ENCODE measurements at places on chromosomes 6 and 20. TPM values are rescaled to one million over a fixed set of nuclear protein-coding genes. Genes with fewer than 3 reads are reported as not detected.

DNA sequence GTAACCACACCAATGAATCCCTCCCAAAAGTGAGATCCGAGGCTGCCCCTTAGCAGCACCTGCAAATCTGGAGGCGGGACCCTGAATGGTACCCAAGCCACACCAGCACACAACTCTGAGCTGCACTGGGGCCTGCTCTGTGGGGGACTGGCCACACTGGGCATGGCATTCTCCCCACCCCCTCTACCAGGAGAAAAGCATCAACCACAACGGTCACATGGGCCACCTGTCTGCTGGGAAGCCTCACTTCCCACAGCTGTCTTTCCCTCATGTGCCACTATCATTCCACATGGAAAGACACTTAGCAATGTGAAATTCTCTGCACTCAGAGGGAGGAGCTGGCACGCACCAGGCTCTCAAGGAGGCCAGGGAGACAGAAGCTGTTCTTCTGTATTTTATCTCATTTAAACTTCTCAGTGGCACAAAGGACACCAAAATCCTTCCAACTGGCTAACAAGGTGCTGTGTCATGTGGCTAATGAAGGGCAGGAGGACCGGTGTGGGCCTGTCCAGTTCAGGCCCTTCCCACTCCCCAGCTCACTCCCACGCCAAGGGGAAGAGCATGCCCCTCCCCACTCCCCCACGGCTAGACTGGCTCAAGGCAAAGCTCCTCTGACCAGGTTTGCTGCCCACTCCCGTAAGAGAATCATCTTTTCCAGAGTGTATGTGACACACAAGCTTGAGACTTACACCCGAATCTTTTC, 19.0 kb downstream of the YTHDF1 start:
- no peak overlapping the region for H3K27ac ChIP-seq
- no peaks in the 10 kb centered on the region for H3K4me1 ChIP-seq
- H3K4me3 ChIP-seq = no peak overlapping the region
- DNase-seq = no peak
- no peaks in the 10 kb centered on the region for H3K27me3 ChIP-seq

The SCGN gene
- not detected for total RNA-seq

- no peak overlapping the region for H3K4me3 ChIP-seq
- H3K27me3 ChIP-seq = no peaks in the 10 kb centered on the region
- H3K36me3 ChIP-seq = no peaks in the 10 kb centered on the region
These were observed 292.6 kb upstream of the MARCKS start for GRCh38 chr6:113564371-113565171.

The PRKN gene
- 1.9 TPM for total RNA-seq

DNA sequence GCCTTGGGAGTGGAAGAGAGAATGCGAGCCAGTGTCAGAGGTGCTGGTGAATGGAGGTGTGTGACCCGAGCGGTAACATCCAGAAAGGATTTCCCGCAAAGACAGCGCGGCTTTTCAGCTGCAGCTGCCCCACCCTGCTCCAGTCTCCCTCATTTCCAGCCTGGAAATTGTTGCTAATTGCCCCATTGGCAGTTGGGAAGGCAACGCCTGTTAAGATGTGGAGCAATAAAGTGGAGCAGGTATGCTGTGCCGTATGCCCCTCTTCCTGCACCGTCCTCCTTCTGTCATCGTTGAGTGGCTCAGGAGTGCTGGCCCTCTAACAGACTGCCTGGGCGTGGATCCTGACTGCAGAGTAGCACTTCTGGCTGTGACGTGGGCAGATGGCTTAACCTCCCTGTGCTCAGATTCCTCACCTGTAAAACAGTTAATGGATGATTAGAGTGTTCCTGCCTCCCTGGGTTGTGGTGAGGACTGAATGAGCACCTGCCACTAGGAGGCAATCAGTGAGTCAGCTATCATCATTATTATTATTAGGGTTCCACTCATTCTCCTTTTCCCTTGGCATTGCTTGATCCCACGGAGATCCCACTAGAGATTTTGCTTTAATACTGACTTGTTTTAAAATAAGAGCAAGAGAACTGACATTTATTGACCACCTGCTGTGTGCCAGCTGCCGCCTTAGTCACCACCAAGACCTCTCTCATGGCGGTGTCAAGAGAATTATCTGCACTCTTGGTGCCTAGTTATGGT, 11.7 kb downstream of the ARFGEF2 start:
- H3K27me3 ChIP-seq = no peaks in the 10 kb centered on the region
- no peaks in the 10 kb centered on the region for H3K4me1 ChIP-seq
- no peak for DNase-seq
- no peak overlapping the region for H3K4me3 ChIP-seq
- no peak overlapping the region for H3K27ac ChIP-seq

- no peak for DNase-seq
- H3K27ac ChIP-seq = no peak overlapping the region
- H3K27me3 ChIP-seq = no peaks in the 10 kb centered on the region
- H3K4me3 ChIP-seq = no peak overlapping the region
- peaks cover 59% of the 10 kb centered on the region for H3K36me3 ChIP-seq
These were observed 6.9 kb downstream of the HLA-DPB1 start for GRCh38 chr6:33082702-33083101.

The OGFRL1 gene
- total RNA-seq = 22.9 TPM

DNA sequence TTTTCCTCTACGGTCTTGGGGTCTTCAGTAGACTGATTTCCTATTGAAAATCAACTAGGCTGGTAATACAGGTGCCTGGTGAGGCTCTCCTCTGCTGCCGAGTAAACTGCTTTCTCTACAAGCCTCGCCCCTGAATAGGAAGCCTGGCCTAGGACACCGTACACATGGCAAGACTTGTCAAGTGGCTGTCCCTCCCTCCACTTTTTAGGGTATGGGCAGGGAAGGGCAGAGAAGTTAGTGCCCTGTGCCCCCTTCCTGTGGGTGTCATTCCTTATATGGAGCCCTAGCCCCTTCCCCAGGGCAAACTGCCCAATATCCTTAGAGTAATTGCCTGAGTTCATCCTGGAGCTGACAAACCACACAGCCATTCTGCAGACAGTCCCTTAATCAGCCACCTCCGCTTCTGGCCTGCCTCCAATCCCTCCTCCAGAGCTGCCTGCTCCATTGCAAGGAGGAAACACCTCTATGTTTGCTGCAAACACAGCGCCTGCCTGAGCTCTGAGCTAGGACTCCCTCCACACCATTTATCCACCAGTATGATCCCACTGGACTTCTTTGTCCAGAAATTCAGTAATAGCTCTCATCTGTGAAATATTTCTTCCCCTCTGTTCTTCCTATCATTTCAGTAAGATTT, 93.1 kb downstream of the CHD6 start:
- DNase-seq = no peak
- H3K27me3 ChIP-seq = no peaks in the 10 kb centered on the region
- peaks cover 7% of the 10 kb centered on the region for H3K4me1 ChIP-seq

The C6orf52 gene
- 0.58 TPM for total RNA-seq

- H3K4me3 ChIP-seq = no peak overlapping the region
- H3K27me3 ChIP-seq = no peaks in the 10 kb centered on the region
- H3K4me1 ChIP-seq = no peaks in the 10 kb centered on the region
- no peak overlapping the region for H3K27ac ChIP-seq
- no peaks in the 10 kb centered on the region for H3K36me3 ChIP-seq
These were observed 1179.6 kb downstream of the HACE1 start for GRCh38 chr6:103680116-103680515.

DNA sequence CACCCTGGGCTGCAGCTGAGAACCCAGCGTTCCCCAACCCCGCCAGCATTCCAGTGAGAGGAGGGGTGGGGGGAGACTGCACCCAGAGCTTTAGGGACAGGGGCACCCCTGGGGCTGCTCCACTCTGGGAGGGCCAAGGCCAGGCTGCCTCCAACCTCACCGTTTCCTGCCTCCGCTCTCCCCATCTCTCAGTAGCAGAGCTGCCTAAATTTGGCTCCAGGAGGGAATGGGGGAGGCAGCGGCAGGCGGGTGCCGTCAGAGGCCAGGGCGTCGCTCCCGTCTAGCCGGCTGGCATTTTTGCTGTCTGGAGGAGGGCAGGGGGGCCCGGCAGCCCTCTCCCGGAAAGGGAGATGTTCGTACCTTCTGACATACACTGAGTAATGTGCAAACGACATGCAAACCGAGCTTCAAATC, 46.6 kb downstream of the NOL4L start:
- H3K27me3 ChIP-seq = no peaks in the 10 kb centered on the region
- H3K36me3 ChIP-seq = no peaks in the 10 kb centered on the region
- peak; percentile 41 for DNase-seq
- H3K27ac ChIP-seq = peak overlapping the region; percentile 90
- peaks cover 92% of the 10 kb centered on the region for H3K4me1 ChIP-seq
- peak overlapping the region; percentile 14 for H3K4me3 ChIP-seq

DNA sequence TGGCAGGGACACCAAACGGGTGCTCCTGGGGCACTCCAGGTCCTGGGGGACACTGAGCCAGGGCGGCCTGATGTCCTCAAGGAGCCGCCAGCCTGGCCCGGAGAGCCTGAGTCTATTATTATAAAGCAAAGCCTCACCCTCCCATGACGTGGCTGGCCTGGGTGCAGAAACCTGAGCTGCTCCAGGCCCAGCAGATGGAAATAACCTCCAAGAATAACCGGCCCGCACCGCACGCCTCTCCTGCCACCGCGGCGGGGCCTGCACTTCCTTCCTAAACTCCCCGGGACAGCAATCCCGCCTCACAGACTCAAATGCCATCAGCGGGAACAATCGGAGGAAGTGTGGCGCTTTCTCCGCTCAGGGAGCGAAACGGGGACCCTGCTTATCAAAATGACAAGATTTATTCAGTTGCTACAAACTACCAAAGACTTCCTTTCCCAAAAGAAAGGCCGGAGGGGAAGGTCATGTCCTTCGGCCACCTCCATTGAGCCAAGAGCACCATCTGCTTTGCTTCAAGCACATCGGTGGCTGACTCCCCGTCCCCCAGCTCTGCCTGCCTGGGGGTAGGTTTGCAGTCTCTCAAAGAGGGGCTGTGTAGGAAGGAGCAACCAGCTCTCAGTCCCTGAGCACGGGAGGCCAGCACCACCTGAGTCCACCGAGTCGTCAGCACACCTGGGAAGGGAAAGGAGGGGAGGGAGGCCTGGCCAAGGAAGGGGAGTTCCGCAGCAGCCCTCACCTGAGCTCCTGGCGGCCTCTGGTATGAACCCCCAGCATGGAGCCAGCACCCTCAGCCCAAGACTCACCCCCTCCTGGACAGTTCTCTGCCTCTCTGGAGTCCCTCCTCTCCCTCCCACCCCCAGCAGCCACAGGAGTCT, 78.6 kb upstream of the QKI start:
- H3K27ac ChIP-seq = no peak overlapping the region
- no peaks in the 10 kb centered on the region for H3K4me1 ChIP-seq
- no peaks in the 10 kb centered on the region for H3K27me3 ChIP-seq
- H3K4me3 ChIP-seq = no peak overlapping the region
- DNase-seq = no peak
- no peaks in the 10 kb centered on the region for H3K36me3 ChIP-seq

DNA sequence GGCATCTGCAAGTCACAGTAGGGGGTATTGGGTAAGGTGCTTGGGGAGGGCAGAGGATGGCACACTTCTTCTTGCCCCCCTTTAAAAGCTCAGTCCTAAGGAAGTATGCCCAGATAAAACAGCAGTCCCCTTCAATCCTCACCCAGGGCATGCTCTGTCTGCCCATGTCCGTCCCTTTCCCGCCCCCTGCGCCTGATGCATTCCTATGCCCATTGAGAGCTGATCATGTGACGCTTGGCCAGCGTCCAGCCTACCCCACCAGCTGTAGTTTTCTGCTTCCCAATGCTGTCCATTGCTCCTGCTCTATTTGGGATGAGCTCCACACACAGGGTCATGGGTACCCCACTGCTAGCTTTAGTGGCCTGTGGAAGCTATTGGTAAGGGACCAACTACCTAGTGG, 8.3 kb downstream of the SIGLEC1 start:
- no peaks in the 10 kb centered on the region for H3K36me3 ChIP-seq
- H3K27me3 ChIP-seq = no peaks in the 10 kb centered on the region
- no peak for DNase-seq
- no peaks in the 10 kb centered on the region for H3K4me1 ChIP-seq

The KHDRBS2 gene
- total RNA-seq = not detected

The ZFP57 gene
- 12.8 TPM for total RNA-seq

DNA sequence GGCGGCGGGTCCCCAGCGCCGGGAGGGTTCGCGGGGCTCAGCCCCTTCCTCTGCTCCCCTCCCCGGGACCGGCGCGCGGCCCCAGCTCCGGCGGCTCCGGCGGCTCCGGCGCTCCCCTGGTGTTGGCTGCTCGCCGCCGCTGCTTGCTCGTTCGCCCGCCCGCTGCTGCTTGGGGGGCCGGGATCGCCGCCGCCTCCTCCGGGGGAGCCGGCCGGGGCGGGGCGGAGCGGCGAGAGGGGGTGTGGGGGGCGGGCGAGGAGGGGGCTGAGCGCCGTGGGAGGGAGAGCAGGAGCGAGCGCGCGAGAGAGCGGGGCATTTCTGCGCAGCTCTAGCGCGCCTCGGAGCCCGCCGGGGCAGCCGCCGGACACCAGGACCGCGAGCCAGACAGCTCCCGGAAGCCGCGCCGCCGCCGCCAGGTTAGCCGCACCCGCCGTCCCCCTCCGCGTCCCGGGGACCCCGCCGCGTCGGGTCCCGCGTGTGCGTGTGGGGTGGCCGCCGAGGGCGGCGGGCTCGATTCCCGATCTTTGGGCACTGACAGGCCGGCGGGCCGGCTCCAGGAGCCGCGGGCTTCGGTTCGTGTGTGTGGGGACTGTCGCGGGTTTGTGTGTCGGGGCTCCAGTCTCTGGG, 62.0 kb upstream of the EPB41L1 start:
- H3K4me3 ChIP-seq = peak overlapping the region; percentile 21
- H3K4me1 ChIP-seq = peaks cover 19% of the 10 kb centered on the region
- H3K36me3 ChIP-seq = no peaks in the 10 kb centered on the region
- no peak overlapping the region for H3K27ac ChIP-seq
- peaks cover 18% of the 10 kb centered on the region for H3K27me3 ChIP-seq

The PARD6B gene
- total RNA-seq = 4.1 TPM

DNA sequence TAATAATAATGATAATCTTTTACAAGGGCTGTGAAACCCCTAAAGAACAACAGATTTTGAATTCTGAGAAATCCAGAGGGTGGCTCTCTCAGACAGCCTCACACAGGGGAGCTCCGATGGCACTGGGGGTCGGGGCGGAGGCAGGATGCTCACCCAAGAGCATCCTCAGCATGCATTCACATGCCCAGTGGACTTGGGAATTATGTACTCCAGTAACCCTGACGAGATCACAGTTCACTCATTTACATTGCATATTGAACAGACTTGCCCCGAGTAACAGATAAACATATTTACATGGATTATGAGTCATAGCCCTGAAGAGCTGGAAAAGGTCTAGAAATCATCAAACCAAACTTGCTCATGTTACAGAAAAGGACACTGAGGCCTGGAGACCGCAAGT, 482.7 kb upstream of the JARID2 start:
- no peaks in the 10 kb centered on the region for H3K27me3 ChIP-seq
- no peak for DNase-seq
- H3K36me3 ChIP-seq = no peaks in the 10 kb centered on the region
- H3K27ac ChIP-seq = no peak overlapping the region

The SLC17A1 gene
- 0.50 TPM for total RNA-seq

GRCh38 chr20:24702501-24703283, 233.3 kb downstream of the SYNDIG1 start:
- H3K4me3 ChIP-seq = no peak overlapping the region
- H3K36me3 ChIP-seq = no peaks in the 10 kb centered on the region
- no peak for DNase-seq
- no peaks in the 10 kb centered on the region for H3K27me3 ChIP-seq
- no peak overlapping the region for H3K27ac ChIP-seq
- H3K4me1 ChIP-seq = no peaks in the 10 kb centered on the region

The APOM gene
- 2.8 TPM for total RNA-seq

GRCh38 chr6:37985355-37985754, 165.8 kb downstream of the ZFAND3 start:
- no peak overlapping the region for H3K27ac ChIP-seq
- peaks cover 5% of the 10 kb centered on the region for H3K4me1 ChIP-seq
- no peak overlapping the region for H3K4me3 ChIP-seq
- no peaks in the 10 kb centered on the region for H3K27me3 ChIP-seq
- H3K36me3 ChIP-seq = no peaks in the 10 kb centered on the region
- peak; percentile 43 for DNase-seq
